ENCODE measurements at places on chromosomes 11 and 22.

- DNase-seq = no peak
Measured at GRCh38 chr22:24947881-24948280, 1.4 kb upstream of the LHFPL7 start.

GRCh38 chr11:9095421-9095820, 4.0 kb upstream of the SCUBE2 start:
- DNase-seq = no peak

DNA sequence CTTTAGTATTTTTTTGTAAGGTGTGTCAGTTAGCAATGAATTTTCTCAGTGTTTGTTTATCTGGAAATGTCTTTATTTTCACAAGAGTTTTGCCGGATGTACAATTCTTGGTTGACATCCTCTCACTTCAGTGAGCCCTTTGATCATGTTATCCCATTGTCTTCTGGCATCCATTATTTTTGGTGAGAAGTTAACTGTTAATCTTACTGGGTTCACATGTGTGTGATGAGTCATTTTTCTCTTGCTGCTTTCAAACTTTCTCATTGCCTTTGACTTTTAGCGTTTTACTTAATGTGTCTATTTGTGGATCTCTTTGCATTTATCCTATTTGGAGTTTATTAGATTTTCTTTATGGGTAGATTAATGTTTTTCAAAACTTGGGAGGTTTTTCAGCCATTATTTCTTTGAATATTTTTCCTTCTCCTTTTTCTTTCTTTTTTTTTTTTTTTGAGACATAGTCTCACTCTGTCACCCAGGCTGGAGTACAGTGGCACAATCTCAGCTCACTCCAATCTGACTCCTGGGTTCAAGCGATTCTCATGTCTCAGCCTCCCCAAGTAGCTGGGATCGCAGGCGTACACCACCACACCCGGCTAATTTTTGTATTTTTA, 100.5 kb upstream of the RRM1 start:
- no peak for DNase-seq

DNA sequence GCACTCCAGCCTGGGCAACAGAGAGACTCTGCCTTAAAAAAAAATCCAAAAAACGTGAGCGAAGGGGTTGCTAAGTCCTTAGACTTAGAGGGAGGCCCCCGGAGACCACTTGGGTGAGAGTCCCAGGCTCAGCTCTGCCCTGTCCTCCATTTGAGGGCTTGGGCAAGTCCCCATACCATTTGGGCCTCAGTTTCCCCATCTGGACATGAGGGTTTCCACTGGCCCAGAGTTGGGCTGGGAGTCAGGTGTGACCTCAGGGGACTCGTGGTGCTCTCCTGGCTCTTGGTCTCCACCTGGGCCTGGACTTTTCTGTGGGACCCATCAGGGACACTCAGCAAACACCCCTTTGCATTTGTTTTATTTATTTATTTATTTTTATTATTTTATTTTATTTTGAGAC, 35.2 kb upstream of the CSNK1E start:
- no peak for DNase-seq

GRCh38 chr11:2933375-2934020, 4.3 kb upstream of the PHLDA2 start:
- peak; percentile 48 for DNase-seq

- DNase-seq = no peak
Measured at GRCh38 chr11:28679795-28680468, 571.7 kb downstream of the METTL15 start.

DNA sequence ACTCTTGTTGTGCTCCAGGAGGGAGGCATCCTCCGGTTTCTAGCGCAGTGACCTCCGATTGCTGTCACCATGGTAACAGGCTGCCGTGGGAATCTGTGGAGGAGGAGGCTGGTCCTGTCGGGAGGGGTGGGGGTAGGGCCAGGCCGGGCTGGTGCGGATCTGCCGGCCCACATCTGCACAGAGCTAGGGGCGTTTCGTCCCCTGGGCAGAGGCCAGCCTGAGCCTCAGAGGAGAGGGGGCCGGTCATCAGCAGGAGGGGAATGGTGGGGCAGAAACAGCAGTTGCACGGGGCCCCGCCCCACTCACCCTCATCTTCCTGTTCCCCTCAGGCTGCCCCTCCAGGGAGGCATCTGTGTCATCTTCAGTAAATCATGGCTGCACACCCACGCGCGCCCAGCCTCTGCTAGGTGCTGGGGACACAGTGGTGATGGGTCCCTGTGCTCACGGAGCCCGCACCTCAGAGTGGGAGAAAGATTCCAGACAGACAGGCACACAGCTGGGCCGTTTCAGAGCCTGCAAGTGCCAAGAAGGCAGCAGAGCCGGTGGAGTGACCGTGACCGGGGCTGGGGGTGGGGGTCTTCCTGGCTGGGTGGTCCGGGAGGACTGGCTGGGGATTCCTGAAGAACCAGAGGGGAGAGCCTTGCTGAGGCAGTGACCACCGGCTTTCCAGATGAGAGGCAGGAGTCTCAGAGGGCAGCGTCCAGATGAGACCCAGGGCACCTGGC, 120.5 kb downstream of the CACNA1I start:
- peak; percentile 17 for DNase-seq

Measured in stimulated activated CD8-positive, alpha-beta memory T cell treated with anti-CD3 and anti-CD28 coated beads, Interleukin-15, amount 100 ng/mL, for 48 hours (primary cell).